CD4-positive, alpha-beta memory T cell (primary cell): ENCODE measurements at places on chromosomes 4 and X. TPM values are rescaled to one million over a fixed set of nuclear protein-coding genes. Genes with fewer than 3 reads are reported as not detected.

- DNase-seq, result no peak
Measured at GRCh38 chrX:19446397-19446796, 68.9 kb downstream of the MAP3K15 start.

DNA sequence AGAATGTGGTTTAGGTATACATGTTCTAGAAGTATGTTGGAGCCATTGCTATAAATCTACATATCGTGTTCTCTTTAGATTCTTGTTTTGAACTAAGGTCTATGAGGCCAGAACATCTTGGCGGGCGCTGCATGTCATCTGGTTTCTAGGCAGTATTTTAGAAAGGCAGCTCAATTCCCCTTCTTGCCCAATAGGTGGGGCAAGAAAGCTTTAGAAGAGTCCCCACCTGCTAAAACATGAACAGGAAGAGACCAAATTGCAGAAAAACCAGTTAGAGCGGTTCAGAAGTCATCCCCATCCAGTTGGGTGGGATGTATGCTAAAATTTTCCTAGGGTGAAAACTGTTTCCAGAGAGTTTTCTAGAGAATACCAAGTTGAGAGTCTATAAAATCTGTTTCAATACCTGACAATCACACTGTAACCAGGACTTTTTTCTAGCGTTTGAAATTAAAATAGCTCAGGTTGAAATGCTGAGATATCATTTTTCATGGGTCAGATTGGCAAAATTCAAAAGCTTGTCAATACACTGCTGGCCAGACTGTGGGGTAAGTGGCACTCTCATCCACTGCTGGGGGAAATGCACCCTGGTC is 17.5 kb upstream of the SH3KBP1 start:
- DNase-seq, result peak; percentile 42

- no peak for DNase-seq
Measured at GRCh38 chrX:56788717-56789122, 59.7 kb downstream of the NBDY start.

GRCh38 chr4:13306356-13306755 is 177.8 kb downstream of the RAB28 start:
- no peak for DNase-seq

GRCh38 chr4:108536577-108536976 is 83.8 kb upstream of the RPL34 start:
- DNase-seq, result no peak

GRCh38 chr4:97104006-97104405 is 1039.3 kb downstream of the STPG2 start:
- DNase-seq, result no peak

DNA sequence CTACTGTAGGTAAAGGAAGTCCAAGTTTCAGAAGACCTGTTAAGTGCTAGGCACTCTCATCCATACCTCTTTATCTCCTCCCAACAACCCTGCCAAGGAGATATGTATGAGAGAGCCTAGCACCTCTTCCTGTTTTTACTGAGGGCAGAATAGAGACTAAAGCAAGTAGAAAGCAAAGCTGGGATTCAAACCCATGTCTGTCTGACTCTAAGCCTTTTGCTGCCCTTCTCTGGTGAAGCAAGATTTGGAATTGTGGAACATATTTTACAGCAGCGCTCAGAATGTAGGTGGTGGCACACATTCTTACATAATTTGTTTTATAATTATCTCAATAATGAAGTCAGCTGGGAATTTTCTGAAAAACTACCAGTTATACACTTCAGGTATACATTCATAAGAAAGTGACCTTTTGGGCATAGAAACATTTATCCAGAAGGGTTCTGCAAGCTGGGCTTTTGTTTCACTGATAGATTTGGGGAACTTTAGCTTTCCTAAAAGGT is 41.7 kb downstream of the SEPTIN11 start:
- DNase-seq, result no peak

GRCh38 chr4:180828455-180829018 is 1414.7 kb upstream of the TENM3 start:
- DNase-seq, result no peak

DNA sequence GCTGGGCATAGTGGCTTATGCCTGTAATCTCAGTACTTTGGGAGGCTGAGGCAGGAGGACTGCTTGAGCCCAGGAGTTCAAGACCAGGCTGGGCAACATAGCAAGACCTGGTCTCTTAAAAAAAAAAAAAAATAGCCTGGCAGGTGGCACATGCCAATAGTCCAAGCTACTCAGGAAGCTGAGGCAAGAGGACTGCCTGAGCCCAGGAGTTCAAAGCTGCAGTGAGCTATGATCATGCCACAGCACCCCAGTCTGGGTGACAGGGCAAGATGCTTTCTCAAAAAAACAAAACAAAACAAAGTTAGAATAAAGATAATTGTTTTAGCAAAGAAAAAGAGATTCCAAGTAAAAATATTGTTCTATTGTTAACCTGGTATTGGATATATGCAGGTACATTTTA is 75.0 kb downstream of the LRBA start:
- DNase-seq, result no peak

GRCh38 chrX:136870064-136870463 is 10.5 kb downstream of the RBMX start:
- DNase-seq, result no peak

- no peak for DNase-seq
Measured at GRCh38 chr4:73883306-73883705, 14.1 kb downstream of the CXCL1 start.

- no peak for DNase-seq
Measured at GRCh38 chr4:30256116-30256832, 463.9 kb upstream of the PCDH7 start.

GRCh38 chrX:30816079-30816478 is 73.0 kb downstream of the TAB3 start:
- no peak for DNase-seq

DNA sequence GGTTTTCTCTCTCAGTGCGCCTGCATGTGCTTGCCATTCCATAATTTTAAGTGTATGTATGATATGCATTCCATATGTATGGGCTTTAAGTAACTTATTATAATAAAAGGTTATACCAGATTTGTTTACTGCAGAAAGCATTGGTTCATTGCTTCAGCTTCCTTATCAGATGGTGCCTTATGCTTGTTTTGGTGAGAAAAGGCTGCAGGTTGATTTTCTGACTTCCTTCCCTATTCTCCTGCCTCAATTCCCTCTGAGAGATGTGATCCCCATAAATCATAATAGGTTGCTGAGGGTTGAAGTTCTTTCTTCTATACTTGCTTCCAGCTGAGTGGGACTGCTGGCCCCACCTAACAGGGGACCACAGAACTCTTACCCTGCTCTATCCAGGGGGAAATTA is 10.3 kb upstream of the CEP135 start:
- no peak for DNase-seq

DNA sequence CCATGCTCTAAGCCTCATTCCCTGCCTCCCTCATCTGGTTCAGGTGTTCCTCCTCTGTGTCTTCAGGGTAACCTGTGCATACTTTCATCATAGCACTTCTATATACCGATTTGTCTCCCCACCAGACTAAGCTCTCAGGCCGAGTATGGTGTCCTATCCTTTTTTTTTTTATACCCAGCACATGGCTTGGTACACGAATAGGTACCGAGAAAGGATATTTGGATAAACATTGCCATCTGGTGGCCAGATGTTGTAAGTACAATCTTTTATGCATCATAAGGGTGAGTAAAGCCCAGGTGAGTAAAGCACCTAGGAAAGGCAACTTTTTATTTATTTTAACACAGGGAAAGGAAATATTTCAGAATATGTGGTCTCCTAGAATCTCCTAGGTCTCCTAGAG is 68.4 kb downstream of the MID2 start:
- DNase-seq, result peak; percentile 65

GRCh38 chr4:41079881-41080560 is 134.3 kb downstream of the APBB2 start:
- DNase-seq, result no peak

- DNase-seq, result no peak
Measured at GRCh38 chr4:90128961-90129495, 1.8 kb downstream of the CCSER1 start.

GRCh38 chr4:14877246-14878225 is 124.7 kb upstream of the CPEB2 start:
- DNase-seq, result no peak

DNA sequence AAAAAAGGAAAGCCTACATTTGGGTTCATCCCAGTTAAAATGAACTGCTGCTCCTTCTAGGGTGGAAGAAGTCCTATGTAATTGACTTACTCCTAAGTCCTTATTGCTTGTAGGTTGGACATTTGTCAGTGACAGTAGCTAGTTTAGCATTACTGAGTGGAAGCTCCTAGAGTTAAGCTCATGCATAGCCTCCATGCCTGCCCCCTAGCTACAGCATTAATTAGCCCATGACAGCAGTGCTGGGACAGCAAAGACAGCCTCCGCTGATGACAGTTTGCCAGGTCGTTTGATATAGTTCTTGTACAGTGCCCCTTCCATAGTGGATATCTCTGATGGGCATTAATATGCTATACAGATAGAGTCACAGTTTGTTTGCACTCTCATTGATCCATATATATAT is 18.7 kb upstream of the GALNTL6 start:
- no peak for DNase-seq

MAGEB2 gene
- not detected for total RNA-seq

FGF5 gene
- total RNA-seq, result 0.06 TPM

RAB9B gene
- total RNA-seq, result 0.25 TPM

ARMCX1 gene
- 0.39 TPM for total RNA-seq

PAGE2B gene
- 1.0 TPM for total RNA-seq
